Stimulated activated CD8-positive, alpha-beta memory T cell treated with anti-CD3 and anti-CD28 coated beads, Interleukin-7, amount 100 ng/mL, for 1 hour (primary cell): ENCODE measurements at places on chromosomes 2 and 18.
A peak's percentile ranks its signal among the peaks of the same experiment; 100 is the strongest.

DNA sequence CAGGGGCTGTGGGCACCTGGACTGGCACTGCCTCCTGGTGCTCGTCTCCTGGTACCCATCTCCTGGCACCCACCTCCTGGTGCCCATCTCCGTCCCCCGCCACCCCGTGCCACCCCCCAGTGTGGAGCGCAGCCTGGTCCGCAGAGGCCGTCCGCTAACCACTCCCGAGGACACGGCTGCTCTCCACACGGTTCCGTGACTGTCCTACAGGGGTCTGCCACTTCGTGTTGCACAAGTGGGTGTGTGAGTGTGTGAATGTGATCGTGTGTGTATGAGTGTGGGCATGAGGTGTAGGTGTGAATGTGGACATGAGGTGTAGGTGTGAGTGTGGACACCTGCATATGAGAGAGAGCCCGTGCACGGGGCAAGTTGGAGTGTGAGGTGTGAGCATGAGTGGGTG, 119.4 kb upstream of the HS6ST1 start:
- no peak for DNase-seq

DNA sequence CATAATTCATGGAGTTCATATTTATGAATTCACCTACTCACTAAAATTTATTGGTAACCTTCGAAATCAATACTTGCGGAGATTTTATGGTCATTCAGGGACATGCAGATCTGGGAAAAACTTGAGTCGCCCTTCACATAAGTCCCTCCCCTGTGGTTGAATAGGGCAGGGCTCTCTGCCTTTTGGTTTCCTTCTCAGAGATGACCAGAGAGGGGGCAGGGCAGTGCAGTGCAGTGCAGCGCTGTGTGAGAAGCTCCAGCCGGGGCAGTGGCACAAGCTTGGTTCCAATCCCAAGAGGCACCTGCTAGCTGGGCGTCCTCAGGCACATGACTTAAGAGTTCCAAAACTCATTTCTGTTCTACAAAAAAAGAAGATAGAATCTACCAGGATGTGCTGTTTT, 274.4 kb upstream of the RAB6C start:
- no peak for DNase-seq

DNA sequence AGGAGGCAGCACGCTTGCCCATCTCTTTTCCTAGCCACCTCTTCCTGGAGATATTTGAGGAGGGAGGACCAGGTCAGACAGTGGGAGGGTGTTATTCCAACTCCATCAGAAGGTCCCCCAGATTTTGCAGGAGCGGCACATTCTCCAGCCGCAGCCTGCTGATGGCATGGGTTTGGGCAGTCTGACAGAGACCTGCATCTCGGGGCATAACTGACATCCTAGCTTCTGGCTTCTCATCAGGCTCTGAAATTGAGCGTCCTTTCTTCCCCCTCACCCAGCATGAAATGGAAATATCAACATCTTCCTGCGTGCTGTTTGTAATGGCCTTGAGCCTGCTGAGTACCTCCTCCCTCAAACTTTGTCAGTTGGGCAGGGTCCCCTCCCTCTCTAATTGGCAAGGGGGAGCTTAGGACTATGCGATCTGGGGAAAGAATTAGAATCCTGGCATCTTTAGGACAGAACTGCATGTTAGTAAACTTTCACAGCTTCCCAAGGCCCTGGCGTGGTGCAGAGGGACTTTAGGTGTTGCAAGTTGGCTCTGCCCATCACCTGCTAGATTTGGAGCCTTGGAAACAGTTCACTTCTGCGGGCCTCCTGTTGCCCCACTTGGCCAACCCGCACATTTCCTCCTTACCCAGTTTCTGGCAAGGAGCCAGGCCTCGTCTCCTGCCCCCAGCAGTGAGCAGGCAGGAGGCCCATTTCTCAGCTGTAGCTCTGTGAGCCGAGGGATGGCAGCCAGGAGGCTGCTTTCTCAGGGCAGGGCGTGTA, 2.2 kb downstream of the ITM2C start:
- DNase-seq = peak; percentile 35

DNA sequence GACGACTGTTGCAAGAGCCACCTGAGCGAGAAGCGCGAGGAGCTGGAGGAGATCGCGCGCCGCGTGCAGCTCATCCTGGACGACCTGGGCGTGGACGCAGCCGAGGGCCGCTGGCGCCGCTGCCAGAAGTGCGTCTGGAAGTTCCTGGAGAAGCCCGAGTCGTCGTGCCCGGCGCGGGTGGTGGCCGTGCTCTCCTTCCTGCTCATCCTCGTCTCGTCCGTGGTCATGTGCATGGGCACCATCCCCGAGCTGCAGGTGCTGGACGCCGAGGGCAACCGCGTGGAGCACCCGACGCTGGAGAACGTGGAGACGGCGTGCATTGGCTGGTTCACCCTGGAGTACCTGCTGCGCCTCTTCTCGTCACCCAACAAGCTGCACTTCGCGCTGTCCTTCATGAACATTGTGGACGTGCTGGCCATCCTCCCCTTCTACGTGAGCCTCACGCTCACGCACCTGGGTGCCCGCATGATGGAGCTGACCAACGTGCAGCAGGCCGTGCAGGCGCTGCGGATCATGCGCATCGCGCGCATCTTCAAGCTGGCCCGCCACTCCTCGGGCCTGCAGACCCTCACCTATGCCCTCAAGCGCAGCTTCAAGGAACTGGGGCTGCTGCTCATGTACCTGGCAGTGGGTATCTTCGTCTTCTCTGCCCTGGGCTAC, 1.2 kb downstream of the KCNF1 start:
- no peak for DNase-seq

GRCh38 chr2:39194686-39195085, 49.1 kb downstream of the CDKL4 start:
- DNase-seq = no peak

GRCh38 chr2:152566728-152567069, 150.6 kb downstream of the PRPF40A start:
- no peak for DNase-seq

GRCh38 chr2:237996021-237996593, 29.3 kb downstream of the UBE2F start:
- no peak for DNase-seq

DNA sequence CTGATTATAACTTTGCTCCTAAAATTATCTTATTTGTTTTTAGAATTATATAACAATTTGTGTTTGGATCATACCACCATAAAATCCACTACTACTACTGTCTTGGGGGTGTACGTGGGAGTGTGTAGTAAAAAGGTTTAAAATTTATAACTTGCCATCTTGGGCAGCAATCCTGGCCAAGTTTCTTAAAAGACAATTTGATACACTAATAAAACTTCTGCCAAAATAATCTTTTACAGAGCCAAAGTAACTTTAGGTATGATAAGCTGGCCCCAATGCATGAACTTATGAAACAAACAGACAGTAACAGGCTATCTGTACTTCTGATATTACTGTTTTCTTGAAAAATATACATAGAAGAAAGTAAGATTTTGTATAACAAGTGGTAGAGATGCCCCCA, 11.3 kb upstream of the UBE2E3 start:
- no peak for DNase-seq

DNA sequence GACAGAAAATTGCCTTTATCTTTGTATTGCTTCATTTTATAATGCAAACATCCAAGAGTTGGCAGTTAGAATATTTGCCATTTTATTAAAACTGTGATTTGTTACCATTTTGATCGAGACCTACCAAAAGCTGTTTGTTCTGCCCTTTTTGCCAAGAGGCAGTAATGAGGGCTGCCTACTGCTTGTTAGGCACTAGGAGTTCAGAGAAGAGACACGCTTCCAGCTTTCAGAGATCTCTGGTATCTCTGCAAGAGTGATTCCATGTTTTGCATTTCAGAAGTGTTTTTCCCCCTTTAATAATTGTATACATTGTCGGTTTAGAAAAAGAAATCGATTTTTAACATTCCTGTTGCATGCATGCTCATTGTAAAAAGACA, 628 bp downstream of the MRPL30 start:
- DNase-seq = no peak

DNA sequence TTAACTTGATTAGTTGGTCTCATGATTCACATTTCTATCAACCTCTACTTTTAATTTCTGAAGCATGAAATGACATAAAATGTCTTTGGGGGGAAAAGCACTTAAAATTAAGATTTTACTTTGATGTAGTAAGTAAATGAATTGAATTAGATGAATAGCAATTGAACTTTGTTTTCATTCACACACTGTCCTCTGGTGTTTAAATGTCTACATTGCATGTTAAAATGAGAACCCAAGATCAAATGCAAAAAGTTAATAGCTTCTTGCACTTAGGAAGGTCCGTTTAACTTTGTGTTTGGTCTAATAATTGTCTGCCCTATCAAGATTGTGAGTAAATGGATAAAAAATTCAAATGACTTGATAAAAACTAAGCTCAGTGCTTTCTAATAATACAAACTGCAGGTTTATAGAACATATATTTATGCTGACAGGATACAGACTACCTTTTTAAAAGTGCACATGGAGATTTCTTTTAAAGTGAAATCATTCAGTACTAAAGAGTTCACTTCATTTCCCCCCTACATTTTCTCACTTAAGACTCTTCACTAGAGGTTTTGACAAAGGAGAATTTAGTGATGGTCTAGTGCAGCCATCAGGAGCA, 156.2 kb upstream of the NABP1 start:
- DNase-seq = no peak

- DNase-seq = no peak
Measured at GRCh38 chr2:143171817-143172216, 42.6 kb downstream of the ARHGAP15 start.

DNA sequence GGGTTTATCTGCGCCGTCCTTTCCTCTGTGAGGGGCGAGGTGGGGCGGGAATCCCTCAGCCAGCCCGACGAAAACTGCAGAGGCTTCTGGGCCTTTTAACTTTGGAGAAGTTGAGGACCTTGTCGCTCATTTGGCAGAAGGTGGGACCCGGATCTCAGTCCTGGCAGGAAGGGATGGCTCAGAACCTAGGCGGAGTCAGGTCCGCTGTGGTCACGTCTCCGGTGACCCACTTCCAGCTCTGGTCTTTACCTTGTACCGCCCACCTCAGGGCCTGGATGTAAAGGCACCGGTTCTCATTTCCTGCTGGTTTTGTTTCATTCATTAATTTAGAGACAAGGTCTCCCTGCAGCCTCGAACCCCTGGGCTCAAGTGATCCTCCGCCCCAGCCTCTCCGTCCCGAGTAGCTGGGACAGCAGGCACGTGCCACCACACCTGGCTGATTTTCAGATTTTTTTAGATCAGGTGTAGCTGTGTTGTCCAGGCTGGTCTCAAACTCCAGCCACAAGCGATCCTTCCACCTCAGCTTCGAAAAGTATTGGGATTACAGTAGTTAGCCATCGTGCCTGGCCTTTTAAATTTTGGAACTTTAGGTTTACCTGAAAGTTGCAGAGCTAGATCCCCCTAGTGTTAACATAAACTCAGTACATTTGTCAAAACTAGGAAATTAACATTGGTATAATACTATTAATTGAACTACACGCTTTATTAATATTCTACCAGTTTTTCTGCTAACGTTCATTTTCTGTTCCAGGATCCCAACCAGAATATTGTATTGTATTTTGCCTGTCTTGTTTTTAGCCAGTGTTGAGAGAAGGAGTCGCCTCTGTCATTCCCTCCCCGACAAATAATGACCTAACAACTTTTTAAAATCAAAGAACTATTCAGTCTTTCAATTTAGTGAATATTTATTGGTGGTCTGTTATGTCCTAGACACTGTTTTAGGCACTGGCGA, 852 bp downstream of the POLI start:
- DNase-seq = no peak

- no peak for DNase-seq
Measured at GRCh38 chr2:24087032-24087431, 2.4 kb upstream of the TP53I3 start.

- DNase-seq = no peak
Measured at GRCh38 chr18:33682436-33682835, 104.4 kb downstream of the ASXL3 start.

GRCh38 chr18:3060667-3061580, 48.0 kb upstream of the LPIN2 start:
- no peak for DNase-seq

DNA sequence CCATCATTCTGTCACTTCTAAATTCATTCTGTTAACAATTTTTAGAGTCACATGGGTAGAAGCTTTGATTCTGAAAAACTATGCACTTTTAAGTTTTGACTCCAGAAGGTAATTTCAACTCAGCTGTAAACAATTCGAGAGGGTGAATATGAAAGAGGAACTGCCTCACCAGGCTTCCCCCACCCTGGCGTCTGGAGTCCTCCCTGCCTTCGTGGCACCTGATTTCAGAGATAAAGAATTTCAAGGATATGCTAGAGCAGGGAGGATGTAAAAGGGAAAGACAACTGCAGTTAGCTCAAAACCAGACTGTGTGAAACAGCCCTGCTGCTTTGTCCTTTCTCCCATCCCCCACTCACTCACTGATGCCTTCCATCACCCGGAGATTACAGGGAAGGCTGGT, 40.7 kb downstream of the ONECUT2 start:
- no peak for DNase-seq

GRCh38 chr2:10413991-10414451, 34.1 kb downstream of the ODC1 start:
- no peak for DNase-seq

- DNase-seq = no peak
Measured at GRCh38 chr2:25618676-25619075, 54.7 kb downstream of the DTNB start.

GRCh38 chr18:13565228-13565627, 161.1 kb downstream of the FAM210A start:
- no peak for DNase-seq

DNA sequence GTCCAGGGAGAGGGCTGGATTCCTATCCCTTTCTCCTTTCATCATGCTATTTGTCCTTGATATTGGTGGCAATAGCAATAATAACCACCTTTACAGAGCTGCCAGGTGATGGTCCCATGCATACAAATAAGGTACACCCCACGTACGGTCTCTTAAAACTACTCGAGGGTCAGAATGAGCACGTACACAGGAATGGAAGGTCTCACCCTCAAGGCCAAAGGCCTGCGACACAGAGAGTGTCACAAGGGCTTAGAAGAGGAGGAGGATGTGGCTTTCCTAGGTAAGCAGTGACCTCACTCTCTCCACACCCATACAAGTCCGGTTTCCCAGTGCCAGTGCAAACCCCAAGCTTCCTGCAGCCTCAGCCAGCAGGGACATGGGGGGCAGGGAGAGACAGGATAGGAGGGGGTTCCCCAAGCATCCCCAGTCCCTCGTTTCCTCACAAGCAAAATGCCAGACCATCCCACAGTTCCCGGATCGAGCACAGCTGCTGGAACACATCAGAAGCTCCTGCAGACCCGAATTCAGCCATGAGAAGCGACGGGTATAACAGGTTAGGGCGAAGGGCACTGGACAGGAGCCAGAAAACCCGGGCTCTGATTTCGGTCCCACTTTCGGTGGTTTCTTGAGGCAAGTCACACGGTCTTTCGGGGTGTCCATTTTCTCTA, 49.2 kb downstream of the PLB1 start:
- DNase-seq = no peak

GRCh38 chr2:44570271-44570670, 208.5 kb downstream of the CAMKMT start:
- no peak for DNase-seq

GRCh38 chr18:64380117-64380516, 231.2 kb upstream of the LINC00305 start:
- DNase-seq = no peak

GRCh38 chr2:53111004-53111403, 656.6 kb upstream of the CHAC2 start:
- no peak for DNase-seq
